NCI-H1694 treated with DMSO at 0.1 percent for 48 hours (cell line): ENCODE measurements at places on chromosomes 3 and 15.

GRCh38 chr3:134237454-134238145, 13.1 kb downstream of the RYK start:
- no peak for DNase-seq

DNA sequence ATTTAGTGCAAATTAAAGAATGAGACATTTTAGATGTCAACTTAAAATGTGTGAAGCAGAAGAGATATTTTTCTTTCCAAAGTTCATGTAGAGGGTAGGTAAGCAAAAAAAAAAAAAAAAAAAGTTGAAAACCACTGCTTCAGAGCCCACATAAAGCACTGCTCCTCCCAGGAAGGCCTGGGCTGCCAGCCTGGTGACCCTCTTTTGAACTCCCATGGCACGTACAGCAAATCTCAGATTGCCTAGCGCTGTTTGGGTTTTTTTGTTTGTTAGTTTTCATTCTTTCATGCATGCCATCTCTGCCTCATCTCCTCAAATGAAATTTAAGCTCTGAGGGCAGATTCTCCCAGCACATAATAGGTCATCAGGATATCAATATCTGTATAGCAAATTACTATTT, 120.1 kb downstream of the SRGAP3 start:
- no peak for DNase-seq

DNA sequence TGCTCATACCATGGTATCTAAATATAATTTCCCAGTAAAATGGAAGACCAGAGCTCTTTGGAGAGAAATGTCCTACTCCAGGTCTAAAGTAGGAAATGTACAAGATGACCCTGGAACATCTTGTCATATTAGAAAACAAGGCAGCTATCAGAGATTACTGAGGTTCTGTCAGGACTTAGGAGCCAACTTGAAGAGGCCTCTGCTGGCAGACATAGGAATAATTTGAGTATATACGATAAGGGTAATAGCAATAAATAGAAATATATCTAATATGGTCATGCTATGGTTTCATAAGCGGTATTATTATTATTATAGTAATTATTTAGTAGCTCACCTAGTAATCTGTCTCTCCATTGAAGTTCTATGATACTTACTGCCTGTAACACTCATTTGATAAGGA, 224.2 kb downstream of the SOX2 start:
- DNase-seq, result no peak

GRCh38 chr3:16134173-16134928, 40.1 kb upstream of the GALNT15 start:
- no peak for DNase-seq

GRCh38 chr3:116905794-116906193, 196.2 kb downstream of the TUSC7 start:
- DNase-seq, result no peak

DNA sequence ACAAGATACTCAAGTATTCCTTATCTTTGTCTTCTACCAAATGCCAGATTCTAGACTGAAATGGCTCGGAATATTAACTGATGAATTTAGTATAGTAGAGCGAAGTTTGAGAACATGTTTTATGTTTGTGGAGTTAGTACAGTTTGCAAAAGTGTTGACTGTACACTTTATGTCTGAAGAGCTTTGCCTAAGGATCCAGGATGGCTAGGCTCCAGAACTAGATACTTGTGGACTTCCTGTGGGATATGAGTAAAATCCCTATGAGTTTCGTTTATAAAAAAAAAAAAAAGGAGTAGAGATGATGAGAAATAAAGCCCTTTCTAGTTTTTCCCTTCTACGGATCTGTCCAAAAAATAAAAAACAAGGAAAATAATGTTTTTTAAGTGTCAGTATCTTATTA, 96.7 kb downstream of the TP63 start:
- DNase-seq, result no peak

GRCh38 chr15:82774496-82774895, 31.4 kb downstream of the FSD2 start:
- DNase-seq, result no peak

DNA sequence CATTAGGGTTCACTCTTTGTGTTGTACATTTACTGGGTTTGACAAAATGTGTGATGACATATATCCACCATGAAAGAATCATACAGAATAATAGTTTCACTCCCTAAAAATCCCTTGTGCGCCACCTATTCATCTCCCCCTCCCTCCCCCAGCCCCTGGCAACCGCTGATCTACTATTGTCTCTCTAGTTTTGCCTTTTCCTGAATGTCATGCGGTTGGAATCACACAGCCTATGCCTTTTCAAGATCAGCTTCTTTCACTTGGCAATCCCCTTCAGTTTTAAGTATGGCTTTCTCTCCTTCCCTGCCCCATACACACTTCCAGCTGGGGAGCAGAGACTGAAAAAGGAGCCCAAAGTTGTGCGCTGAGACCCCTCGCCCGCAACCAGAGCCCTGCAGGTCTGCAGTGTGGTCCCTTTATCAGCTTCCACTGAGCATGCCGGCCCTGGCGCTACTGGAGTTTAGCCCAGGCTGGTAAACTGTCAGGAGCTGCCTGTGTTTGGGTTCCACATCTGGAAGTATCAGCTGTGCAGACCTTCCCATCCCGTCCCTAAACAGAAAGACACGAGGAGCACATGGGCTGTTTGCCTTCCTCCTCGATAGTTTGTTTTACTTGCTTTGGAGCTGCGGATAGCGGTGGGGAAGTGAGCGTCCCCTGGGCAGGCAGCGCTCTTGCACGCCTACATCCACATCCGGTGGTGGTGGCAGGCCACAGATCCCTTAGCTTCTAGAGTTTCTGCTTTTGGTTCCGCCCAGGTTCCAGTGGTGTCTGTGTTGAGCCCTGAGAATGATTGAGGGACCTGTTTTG, 12.3 kb downstream of the BOC start:
- no peak for DNase-seq

GRCh38 chr3:77298417-77298816, 258.5 kb downstream of the ROBO2 start:
- DNase-seq, result no peak

DNA sequence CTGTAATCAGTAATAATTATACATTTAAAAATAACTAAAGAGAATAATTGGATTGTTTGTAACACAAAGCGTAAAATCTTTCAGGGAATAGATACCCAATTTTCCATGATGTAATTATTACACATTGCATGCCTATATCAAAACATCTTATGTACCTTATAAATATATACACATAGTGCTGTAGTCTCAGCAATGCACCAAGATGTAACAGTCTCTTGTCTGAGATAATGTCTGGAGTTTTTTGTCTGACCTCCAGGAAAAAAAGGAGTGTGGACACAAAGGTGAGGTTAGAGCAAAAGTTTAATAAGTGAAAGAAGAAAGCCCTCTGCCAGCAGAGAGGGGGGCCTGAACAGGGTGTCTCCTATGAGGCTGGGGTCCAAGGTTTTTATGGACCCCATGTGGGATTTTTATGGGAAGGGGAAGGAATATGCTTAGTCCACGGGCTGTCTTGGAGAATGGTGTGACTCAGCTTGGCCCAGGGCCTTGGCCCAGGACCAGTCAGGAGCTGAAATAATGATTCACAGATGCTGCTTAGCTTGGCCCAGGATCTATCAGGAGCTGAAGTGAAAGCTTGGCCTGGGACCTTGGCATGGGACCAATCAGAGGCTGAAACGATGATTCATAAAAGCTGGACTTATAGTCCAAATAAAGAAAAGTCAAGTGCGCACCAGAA, 545.0 kb downstream of the ZPLD1 start:
- no peak for DNase-seq

DNA sequence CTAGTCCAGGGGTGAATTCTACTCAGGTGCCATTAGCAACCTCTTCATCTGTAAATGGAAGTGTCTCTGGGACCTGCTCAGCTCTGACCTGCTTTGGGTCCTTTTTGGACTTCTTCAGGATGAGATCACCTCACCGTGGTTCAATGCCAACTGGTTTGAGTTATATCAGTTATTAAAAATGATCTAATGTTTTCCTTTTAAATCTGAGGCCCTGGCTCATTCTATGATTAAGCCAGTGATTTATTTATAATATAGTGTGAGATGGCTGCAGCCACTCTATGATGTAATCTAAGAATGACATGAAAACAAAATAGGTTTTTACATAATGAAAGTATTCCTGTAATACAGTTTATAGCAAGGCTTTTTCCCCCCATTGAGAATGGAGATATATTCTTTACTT, 79.4 kb downstream of the LPP start:
- DNase-seq, result no peak

- DNase-seq, result no peak
Observed at GRCh38 chr3:71649757-71650156, 66.2 kb upstream of the FOXP1 start.

DNA sequence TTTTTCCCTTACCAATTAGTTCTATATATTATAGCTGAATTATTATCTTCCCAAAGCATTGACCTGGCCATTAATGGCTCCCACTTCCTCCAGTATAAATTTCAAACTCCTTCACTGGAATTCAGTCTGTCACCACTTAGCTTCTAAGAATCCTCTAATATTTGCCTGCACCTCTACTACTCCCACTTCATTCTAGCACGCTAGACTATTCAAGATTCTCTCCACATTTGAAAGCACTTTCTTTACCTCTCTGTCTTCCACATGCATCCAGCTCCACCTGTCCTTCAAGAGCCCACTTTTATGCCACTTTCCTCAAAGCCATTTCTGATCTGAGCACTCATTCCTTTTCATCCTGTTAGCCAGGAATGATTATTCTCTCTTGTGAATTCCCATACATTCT, 15.0 kb downstream of the SENP8 start:
- DNase-seq, result no peak

GRCh38 chr15:74025436-74025835, 30.9 kb downstream of the PML start:
- no peak for DNase-seq

GRCh38 chr3:177523872-177524438, 326.7 kb upstream of the TBL1XR1 start:
- no peak for DNase-seq

GRCh38 chr3:20808864-20809263, 622.9 kb upstream of the SGO1 start:
- DNase-seq, result no peak

GRCh38 chr3:153714588-153715290, 406.5 kb upstream of the ARHGEF26 start:
- no peak for DNase-seq

DNA sequence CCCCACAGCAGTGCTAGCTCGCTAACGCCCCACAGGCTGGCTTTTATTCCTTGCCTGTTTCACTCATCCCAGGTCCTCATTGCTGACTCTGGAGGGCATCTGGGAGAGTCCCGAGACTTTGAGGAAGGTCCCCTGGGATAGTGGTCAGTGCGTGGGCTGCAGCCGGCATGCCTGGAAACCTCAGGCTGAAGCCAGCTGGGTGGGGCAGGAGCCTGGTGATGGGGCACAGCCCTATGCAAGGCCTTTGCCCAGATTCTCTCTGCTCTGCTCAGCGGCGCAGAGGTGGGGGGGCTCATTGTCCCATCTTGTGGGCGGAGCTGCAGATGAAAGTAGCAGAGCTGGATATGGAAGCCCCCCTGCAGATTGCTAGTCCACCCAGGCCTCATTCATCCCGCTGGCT, 55.7 kb upstream of the SMAD6 start:
- DNase-seq, result no peak

GRCh38 chr3:47716656-47717055, 65.0 kb downstream of the SMARCC1 start:
- DNase-seq, result no peak

GRCh38 chr3:50154840-50155490, at the start of gene SEMA3F:
TSS of gene SEMA3F (plus strand) at chr3:50155324. CDS start at chr3:50159623, 4,299 bp downstream.
- peak; percentile 5 for DNase-seq

GRCh38 chr3:59809710-59810444, 760.1 kb upstream of the CFAP20DC start:
- peak; percentile 17 for DNase-seq

GRCh38 chr3:171970301-171970788, 69.0 kb upstream of the FNDC3B start:
- DNase-seq, result no peak

- DNase-seq, result no peak
Observed at GRCh38 chr3:173789530-173790162, 392.1 kb downstream of the NLGN1 start.

DNA sequence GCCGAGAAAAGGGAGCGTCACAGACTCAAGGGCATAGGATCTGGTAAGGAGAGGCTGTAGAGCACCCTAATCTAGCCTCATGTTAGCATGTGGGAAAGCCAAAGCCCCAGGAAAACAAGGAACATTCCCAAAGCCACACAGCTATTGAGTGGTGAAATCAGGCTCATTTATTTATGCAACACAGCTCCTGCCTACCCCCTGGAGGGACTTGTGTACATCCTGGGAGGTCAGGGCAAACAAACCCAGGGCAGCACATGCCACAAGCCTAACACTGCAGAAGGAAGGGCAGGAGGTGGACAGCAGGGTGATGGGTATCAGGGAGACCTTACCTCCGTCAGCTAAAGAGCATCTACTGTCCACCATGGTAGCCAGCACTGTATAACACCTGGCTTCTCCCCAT, 283.5 kb downstream of the RPLP1 start:
- DNase-seq, result no peak

GRCh38 chr3:53813229-53813628, 33.0 kb downstream of the CHDH start:
- DNase-seq, result no peak

DNA sequence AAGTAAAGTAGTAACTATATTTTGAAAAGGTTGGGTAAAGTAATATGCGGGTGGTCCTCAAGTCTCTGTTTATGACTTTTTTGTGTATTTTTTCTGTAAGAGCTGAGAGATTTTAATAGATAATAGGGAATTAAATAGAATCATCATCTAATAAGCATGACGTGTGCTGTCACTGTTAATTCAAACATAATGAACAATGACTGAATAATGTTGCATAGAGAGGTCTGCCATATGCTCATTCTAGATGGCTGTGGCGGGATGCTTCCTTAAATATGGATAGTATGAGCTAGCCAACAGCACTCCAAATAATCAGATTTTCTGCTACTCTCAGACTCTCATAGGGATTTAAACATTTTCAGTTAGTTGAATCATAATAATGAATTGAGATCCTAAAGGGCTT, 302.8 kb upstream of the RBMS3 start:
- DNase-seq, result peak; percentile 1

DNA sequence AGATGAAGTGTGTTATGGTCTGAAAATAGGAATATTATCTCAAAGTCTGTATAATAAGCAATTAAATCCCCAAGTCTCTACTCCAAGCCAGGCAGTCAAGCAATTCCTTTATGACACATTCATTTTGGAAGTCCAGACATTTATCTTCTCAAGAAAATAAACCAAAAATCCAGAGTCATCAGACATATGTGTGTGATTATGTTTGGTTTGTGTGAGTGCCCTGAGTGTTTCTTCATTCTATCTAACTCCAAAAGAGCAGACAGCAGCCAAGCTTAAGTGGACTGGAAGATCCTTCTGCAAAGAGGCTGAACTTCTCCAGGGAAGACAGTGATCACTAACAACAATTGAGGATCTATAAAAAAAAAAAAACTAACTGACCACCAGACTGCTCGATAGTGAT, 239.8 kb downstream of the STAG1 start:
- no peak for DNase-seq

DNA sequence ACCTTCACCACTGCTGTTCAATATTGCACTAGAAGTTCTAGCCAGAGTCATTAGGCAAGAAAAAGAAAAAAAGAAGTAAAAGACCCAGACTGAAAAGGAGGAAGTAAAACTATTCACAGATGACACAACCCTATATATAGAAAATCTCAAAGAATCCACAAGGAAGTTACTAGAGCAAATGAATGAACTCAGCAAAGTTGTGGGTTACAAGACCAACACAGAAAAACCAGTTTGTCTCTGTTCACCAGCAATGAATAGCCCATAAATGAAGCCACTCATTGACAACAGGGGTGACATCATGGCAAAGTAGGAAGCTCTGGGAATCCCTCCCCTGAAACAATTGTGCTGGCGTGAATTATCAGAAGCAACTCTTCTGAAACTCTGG, 4.6 kb downstream of the CFAP100 start:
- DNase-seq, result no peak
